ENCODE measurements at places on chromosomes 7 and 10.

DNA sequence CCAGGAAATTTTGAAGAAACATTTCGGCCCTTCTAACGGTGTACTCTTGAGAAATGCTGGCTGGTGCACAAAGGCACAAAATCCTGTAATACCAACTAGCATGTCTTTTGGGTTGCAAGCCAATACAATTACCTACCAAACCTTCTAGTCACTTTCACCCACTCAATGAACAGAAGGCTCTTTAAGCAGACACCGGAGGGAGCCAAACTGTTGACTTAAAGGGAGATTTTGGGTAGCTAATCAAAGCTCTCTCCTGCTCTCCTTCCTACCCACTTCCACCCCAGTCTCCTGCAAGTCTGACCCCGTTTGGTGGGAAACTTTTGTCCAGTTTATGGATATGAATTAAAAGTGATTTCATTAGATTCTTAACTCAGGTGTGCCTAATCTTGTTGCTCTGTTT is 24.0 kb downstream of the GRM3 start:
- DNase-seq = no peak

- DNase-seq = no peak
Observed at GRCh38 chr10:94351089-94351488, 11.7 kb downstream of the NOC3L start.

GRCh38 chr10:99905971-99906370 is 103.8 kb downstream of the DNMBP start:
- DNase-seq = no peak

- peak; percentile 93 for DNase-seq
Observed at GRCh38 chr7:116569737-116570136, 44.9 kb downstream of the CAV1 start.

GRCh38 chr10:15150563-15150962 is 17.9 kb downstream of the NMT2 start:
- DNase-seq = no peak

DNA sequence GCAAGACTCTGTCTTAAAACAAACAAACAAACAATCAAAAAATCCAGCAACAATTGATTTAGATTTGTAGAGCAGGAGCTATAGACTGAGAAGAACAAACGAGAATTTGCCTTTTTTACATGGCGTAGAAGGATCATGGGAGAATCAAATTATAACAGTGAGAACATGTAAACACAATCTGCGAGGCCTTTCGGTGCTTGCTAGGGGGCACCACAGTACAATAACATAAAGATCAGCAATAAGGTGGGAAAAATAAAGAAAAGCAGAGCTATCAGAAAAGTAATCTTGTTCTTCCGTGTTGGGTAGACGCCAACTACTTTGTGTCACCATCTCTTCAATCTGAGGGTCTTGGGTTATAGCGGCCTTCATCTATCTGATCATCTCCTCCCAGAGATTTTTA is 82.2 kb downstream of the NOD1 start:
- no peak for DNase-seq

All from GM04504 (cell line).